ENCODE measurements at places on chromosomes 5 and 9.

- no peak for DNase-seq
These were observed 483.1 kb upstream of the PIK3R1 start for GRCh38 chr5:67732471-67732870.

DNA sequence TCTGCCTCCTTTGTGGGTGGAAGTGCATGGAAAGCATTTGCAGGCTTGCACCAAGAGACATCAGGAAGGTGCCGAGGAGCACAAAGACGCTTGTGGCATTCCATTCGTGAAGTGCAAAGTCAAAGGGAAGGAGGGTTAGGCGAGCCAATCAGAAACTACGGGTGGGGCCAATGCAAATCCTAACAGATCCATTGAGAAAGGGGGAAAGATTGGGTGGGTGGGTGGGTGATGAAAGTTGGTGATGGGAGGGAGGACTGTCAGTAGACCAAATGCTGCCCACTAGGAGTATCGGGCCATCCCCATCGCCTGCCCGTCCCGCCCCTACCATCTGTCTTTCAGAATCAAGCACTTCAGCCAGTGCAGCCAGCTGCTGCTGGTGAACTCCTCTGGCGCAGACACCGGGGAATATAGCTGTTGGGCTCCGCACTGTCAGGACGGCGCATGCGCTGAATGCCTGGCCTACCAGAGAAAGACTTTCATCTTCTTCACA is 17.1 kb upstream of the ANXA6 start:
- no peak for DNase-seq

- DNase-seq = no peak
These were observed 321.9 kb downstream of the GADD45G start for GRCh38 chr9:89926691-89927220.

- no peak for DNase-seq
These were observed 353.8 kb upstream of the WWC1 start for GRCh38 chr5:167937635-167937998.

GRCh38 chr9:114034661-114035062 is 43.4 kb downstream of the AMBP start:
- DNase-seq = no peak

DNA sequence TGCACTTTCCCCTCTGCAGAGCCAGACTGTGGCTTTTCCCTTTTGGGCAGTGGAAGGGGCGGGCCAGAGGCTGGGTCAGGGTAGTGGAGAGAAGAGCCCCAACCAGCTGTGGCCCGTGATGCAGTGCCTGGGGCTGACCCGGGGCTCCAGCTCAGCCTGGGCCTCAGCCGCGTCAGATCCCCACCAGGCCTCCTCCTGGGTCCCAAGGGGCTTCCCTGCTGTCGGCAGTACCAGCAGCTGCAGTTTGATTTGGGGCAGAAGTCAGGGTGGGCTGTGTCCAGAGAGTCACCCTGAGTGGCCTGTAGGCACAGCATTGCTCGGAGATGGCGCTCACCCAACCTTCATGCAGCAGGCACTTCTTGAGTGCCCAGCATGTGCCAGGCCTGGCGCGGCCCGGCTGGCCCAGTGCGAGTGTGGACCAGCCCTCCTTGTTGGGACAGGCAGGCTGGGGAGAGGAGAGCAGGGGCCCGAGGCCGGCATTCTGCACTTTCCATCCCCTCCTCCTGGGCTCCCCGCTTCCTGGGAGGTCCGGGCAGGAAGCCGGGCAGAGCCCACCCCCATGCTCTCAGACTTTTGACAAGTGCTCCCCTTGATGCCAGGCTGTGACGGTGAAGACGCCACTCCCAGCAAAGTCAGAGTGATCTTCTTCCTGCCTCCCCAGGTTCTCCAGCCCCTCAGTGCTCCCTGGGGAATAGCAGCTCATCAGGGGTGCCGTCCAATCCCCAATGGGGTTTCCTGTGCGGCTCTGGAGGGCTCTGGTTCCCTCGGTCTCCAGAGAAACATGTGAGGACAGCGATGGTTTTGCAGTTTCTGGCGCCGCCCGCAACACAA is 88.3 kb upstream of the COL5A1 start:
- no peak for DNase-seq

DNA sequence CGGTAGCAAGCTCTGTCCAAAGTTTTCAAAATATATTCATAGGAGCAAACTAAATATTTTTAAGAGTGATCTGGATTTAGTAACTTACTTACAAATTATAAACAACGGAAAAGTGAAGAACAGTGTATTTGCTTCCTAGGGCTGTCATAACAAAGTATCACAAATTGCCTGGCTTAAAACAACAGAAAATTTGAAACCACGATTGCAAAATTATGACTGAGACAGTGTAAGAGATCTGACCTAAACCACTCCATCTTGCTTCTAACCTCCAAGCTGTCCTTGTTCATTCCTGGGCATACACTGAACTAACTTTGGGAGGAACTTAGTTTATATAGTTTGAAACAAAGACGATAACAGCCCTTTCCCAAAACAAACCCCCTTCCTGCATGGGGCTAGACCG is 202.0 kb upstream of the CDH6 start:
- DNase-seq = no peak

DNA sequence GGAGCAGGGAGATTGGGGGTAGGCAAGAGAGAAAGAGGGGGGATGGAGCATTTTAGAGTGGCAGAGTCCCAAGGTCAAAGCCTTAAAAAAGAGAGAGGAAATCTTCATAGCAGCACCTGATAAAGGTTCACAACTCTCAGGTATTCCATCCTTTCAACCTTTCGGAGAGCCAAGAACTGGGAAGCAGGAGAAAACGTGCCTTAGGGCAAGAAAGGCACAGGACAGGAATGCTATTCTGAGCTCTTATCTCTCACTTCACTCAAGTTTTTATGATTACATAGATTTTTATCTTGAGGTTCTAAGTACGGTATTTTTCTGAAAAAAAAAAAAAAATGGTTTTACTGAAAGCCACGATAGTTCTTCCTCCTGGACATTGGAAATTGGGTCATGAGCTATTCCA is 34.5 kb upstream of the SMAD5 start:
- DNase-seq = no peak

GRCh38 chr5:76852772-76853171 is 3.0 kb downstream of the S100Z start:
- no peak for DNase-seq

GRCh38 chr9:101005246-101005645 is 23.3 kb upstream of the PLPPR1 start:
- DNase-seq = no peak

- no peak for DNase-seq
These were observed 19.4 kb downstream of the SPACA9 start for GRCh38 chr9:132898051-132898450.

DNA sequence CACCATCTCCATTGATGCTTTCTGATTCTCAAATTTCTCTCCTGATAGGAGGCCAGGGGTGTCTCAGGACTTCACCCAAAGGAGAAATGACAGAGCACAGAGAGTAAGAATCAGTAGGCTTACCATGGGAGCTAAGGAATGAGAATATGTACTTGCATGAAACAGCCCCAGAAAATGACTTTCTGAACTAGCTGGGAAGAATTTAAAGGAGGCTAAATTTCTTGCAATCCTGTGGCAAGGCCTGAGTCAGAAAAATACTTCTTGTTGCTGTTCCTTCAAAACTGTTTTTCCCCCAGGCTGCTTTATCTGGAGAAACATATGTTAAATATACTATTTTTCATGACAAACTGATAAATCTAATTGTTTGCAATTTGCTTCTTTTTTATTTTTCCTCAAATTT is 53.4 kb upstream of the FBXL7 start:
- DNase-seq = no peak

DNA sequence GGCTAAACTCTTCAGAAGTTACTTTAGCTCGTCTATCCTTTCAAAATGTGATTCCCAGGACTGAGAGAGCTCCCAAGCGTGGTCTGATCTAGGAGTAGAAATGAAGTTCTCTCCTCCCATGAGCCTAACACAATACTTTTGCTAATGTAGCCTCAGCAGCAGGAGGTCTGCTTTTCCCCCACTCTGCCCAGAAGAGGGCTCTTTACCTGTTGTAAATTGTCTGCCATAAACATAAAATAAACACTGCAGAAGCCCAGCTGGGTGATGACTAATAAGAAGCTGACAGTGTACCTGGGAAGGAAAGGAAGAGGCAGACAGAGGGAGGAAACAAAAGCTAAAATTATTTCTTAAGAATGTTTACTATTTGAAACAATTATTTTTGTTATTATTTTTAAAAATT is 15.4 kb downstream of the SLC36A3 start:
- DNase-seq = no peak

GRCh38 chr5:171724468-171725204 is 61.0 kb upstream of the SMIM23 start:
- no peak for DNase-seq

GRCh38 chr5:142038735-142039134 is 25.9 kb upstream of the GNPDA1 start:
- DNase-seq = no peak

DNA sequence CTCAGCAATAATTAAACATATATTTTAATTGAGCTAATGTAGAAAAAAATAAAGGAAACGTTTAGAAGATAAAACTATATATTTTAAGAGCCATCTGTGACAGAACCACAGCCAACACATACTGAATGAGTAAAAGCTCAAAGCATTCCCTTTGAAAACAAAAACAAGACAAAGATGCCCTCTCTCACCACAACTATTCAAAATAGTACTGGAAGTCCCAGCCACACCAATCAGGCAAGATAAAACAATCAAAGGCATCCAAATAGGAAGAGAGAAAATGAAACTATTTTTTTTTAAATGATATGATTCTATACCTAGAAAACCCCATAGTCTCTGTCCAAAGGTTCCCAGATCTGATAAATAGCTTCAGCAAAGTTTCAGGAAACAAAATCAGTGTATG is 262.0 kb downstream of the HTR1A start:
- no peak for DNase-seq

DNA sequence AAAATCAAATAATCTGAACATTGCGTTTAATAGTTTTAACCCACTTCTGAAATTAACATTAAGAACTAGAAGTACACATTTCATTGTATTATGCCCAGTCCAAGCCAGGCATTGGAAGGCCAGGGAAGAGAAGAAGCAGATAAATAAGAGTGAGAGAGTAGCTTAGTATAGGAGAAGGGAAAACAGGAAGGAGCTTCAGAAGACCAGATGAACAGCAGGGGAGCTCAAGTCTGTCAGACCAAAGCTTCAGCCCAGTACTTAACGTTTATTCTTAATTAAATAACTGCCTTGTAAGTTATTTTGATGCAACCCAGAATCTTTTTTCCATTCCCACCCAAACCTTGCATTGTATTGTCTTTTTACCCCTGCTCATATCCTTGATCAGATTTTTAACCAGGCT is 11.5 kb upstream of the FAM120AOS start:
- DNase-seq = no peak

DNA sequence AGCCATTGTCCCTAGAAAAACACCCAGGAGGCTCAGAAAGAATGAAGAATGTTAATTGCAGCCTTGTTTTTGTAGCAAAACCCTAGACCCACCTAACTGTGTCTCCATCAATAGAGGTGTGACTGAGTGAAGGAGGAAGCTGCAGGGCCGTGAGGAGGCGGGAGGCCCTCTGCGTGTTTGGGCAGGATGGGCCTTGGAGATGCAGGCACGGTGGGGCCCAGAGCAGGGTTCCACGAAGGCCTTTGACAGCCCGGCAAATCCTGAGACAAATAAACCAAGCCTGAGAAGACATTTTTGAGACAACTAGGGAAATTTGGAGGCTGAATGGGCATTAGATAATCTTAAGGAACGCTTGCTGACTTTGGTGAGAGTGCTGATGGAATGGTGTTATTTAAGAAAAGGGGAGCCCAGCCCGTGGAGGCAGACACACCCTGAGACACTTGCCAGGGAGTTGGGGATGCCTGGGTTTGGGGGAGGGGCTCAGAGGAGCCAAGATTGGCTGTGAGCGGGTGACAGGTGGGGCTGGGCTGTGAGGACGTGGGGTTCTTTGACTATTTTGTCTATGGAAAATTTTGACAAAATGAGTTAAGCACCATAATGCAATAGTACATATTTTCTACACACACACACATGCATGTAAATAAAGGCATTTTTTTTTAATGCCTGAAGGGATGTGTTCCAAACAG is 48.8 kb downstream of the BARX1 start:
- no peak for DNase-seq

GRCh38 chr9:123929870-123930831 is at the start of gene DENND1A:
Gene DENND1A, minus strand, starts transcription at chr9:123930126. Its CDS starts 221 bp downstream, at chr9:123929905.
- peak; percentile 81 for DNase-seq

GRCh38 chr5:94754824-94755223 is 136.4 kb downstream of the SLF1 start:
- no peak for DNase-seq

DNA sequence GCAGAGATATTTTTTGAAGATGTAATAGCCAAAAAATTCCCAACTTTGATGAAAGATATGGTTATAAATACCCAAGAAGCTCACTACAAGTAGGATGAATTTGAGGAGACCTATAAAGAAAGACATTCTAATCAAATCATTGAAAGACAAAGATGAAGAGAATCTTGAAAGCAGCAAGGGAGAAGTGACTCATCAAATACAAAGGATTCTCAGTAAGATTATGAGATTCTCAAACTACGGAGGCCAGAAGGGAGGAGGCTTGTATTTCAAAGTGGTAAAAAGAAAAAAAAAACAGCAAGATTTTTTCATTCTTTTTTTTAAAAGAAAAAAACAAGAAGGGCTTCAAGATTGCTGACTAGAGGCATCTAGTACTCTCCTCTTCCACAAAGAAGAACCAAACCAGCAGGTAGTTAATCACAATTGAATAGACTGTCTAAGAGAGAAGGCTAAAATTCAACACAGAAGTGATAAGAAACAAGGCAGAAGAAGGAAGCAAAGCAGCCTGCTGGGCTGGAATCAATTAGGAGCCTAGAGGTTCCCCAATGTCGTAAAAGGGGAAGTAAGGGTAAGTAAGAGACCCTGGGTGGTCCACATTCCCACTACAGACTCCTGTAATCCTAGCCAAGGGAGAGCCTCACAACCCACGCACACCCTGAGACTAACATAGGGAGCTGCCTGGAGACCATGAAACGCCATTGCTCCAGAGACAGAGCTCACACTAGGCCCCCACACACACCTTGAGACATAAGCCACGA is 59.1 kb upstream of the NIPAL4 start:
- DNase-seq = no peak

GRCh38 chr9:35811381-35812024 is 559 bp downstream of the SPAG8 start:
- DNase-seq = no peak

- DNase-seq = no peak
These were observed 1.1 kb upstream of the SV2C start for GRCh38 chr5:76081811-76082771.

DNA sequence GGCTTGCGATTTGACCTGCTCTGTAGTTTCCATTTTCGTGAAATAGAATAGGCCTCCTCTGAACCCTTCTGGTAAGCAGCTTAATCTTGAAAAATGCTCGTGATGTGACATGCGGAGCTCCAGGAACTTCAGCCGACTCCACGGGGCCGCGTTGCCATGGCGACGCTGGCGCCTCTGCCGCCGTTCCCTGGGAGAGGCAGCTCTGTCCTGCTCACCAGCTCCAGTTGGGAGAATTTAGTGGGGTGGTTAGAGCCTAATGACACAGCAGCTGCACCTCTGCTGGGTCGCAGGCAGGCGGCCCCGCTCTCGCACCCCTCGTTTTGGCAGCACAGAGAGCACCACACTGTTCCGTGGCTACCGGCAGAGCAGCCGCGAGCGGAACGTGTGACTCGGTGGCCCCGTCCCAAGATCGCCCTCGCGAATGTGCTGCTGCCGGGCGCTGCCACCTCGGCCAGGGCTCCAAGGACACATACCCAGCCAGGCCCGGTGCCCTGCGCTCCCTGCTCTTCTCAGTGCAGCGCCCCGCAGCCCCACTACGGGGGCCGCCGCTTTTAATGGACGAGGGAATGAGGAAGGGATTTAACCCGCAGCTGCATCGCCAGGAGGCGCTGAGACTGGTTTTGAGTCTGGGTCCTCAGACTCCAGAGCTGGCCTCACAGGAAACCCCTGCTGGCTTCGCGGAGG is 131.2 kb upstream of the LMX1B start:
- no peak for DNase-seq

All from stimulated activated CD8-positive, alpha-beta memory T cell treated with anti-CD3 and anti-CD28 coated beads, Interleukin-2, amount 100 ng/mL, for 1 hour (primary cell).